ENCODE measurements at places on chromosomes 3 and 15.
A peak's percentile ranks its signal among the peaks of the same experiment; 100 is the strongest.

DNA sequence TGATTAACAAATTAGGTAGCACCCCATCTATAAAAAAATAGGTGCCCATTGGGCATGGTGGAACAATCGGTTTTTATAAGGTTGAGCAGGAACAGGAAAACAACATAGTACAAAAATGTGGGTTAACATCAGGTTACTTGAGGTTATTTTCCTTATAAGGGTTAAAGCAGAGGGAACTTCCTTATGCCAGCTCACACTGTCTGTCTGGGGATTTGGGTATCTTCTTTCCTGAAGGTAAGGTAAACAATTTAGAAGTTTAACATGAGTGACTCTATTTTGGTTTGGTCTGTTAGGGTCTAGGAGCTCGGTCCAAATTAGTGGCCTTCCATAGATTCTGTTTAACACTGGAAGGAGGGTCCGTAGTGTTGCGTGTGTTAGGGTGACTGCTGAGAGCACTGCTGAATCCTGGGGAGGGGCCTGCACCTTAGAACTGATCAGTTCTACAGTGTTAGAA is 14.7 kb downstream of the CHD2 start:
- DNase-seq = no peak

GRCh38 chr3:89107461-89108290 is at the start of gene EPHA3:
Gene EPHA3, plus strand, starts transcription at chr3:89107621. Its CDS starts 128 bp downstream, at chr3:89107749.
- DNase-seq = no peak

DNA sequence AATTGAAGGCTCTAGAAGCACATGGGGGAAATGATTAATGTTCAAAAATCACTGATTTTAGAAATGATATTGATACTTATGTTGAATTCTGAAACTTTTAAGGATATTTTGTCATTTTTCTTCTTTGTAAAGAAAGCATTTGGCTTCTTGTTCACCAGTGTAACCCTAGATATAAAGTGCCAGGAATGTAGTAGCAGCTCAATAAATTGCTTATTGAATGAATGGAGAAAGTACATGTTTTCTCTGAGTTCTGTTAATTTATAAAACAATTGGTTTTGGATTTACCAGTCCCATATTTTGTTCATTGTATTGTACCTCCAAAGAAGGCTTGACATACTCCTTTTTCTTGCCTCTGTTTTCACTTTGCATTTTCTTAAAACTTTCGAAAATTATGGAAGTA is 2.4 kb downstream of the PLCL2 start:
- no peak for DNase-seq

GRCh38 chr3:185613016-185613415 is 26.9 kb downstream of the SENP2 start:
- no peak for DNase-seq

DNA sequence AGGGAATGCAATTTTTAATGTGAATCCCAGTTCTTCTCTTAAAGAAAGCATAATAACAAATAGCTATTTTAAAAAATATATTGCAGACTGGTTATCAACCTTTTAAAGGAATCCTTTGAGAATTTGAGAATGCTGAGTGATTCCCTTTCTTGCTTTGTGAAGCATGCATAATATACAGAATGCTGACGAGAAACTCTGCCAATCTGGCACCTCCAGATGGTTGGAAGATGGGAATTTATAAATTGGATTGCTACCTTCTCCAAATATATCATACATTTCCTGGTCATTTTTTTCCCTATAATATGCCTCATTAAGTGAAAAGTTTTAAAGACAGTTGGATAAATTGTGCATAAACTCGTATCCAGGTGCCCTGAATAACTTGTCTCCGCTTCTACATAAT is 333.9 kb upstream of the ARPP21 start:
- DNase-seq = no peak

GRCh38 chr15:98873441-98874218 is 134.0 kb downstream of the PGPEP1L start:
- peak; percentile 68 for DNase-seq

DNA sequence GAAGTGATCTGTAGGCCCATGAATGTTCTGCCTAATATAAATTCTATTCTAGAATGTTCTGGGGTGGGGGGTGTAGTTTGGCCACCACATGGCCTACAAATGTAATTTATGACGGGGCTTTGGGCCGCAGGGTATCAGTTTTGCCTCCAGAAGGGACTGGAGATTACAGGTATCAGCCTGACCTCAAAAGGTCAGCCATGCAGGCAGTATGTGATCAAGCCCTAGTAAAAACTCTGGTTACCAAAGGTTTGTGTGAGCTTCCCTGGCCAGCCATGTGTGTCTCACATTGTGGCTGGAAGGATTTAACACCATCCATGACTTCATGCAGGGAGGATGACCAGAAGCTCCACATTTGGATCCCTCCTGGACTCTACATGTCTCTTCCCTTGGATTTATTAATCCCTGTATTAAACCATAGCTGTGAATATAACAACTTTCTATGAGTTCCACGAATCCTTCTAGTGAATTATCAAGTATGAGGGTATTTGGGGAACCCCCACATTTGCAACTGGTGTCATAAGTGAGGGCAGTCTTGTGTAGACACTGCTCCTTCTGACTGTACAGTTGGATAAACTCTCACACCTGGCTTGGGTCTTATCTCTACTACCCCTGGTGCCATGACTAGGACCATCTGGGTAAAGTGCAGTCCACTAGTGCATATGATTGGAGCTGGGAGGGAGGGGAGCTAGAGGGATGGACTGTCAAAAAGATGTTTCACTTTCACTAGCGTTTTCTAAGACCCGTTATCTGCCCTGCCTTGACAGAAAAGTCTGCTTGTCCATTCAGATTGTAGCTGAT is 50.0 kb upstream of the RFX7 start:
- no peak for DNase-seq

DNA sequence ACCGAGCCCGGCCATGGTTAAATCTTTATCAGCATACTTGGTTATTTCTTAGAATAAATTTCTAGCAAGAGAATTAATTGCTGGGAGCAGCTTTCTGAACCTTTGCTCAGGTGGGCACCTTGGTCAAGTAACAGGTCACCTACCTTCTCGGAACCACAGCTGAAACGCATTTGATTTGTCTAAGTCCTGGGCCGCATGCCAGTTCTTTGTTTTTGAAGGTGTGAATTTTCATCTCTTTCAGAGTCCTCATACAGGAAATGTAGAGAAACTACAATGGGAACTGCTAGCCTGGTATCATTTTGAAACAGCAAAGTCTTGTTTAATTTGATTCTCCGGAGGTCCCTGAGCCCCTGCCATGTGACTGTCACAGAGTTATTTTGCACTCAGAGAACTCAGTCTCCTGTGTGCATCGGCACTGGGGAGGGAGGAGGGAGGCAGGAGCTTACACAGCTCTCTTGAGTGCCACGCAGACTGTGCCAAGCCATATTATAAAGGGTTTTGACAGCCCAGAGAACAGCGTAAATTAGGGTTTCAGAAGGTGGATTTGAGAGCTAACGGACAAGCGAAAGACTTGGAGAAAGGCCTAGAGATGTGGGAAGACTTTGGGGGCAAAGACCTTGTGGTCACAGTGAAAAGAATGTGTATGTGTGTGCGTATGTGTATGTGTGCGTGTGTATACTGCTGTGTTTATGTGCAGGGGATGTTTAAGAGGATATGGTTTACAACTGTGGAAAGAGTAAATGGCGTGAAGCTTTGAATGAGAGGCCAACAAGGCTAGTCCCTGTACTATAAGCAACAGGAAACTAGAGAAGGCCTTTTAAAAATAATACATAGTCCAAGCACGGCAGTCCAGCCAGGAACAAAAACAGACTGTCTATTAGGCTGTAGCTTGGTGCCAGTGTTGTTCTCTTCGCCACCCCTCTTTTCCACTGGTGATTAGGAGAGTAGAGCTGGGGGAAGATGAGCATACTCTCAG is 61.8 kb upstream of the ATP13A3 start:
- DNase-seq = no peak

DNA sequence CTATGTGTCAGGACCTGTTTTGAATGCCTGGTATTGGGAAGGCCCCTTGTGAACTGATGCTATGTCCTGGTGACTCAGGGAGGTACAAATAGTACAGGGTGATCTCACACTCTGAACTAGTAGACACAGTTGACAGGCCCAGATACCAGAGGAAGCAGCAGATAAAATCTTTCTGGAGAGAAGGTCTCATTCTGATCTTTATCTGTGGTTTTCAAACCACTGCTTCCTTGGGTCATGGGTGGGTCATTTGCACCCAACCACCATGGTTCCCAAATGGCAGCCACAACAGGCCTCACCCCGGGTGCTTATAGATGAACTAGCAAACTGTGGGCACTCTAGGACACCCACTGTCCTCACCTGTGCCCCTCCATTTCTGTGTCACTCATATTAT is 43.4 kb downstream of the PXYLP1 start:
- DNase-seq = no peak

GRCh38 chr15:62752657-62753517 is 289.7 kb upstream of the TPM1 start:
- no peak for DNase-seq

- no peak for DNase-seq
Observed at GRCh38 chr15:48510976-48511375, 134.5 kb downstream of the FBN1 start.

- no peak for DNase-seq
Observed at GRCh38 chr3:19455546-19455945, 307.2 kb downstream of the KCNH8 start.

GRCh38 chr3:177441276-177441812 is 244.1 kb upstream of the TBL1XR1 start:
- DNase-seq = no peak

DNA sequence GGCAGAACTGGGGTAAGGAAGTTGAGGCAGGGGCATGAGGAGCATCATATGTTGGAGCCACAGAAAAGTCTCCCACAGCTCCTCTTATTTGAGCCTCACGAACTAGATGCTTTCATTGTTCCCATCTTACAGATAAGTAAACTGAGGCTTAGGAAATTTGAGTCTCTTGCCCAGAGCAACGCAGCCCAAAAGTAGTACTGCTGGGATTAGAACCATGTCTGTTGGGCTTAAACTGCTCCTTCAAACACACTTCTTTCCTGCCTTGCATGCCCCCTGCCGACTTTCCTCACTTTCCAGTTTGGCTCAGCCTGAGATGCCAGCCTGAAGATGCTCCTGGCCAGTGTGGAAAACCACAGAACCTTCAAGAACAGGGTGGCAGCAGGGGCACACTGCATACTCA is 43.1 kb upstream of the SLC6A6 start:
- DNase-seq = no peak

DNA sequence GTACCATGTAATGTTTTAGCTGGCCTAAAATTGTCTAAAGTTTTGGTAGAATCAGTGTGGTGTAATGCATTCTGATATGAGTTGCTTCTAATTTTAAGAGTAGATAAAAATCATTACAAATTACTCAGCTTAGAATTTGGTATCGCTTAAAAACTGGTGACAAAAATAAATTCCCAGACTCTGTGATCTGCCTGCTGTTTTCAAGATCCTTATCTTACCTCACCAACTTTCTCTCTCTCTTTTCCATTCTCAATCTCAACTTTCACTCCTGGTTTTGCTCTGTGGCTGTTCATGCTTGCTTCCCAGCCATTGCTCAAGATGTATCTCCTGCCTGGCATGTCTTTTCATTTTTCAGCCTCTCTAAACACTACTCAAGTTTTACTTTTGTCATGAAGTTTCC is 45.7 kb downstream of the TCF12 start:
- DNase-seq = no peak

- DNase-seq = no peak
Observed at GRCh38 chr15:75644376-75644775, 3.3 kb upstream of the SNX33 start.
